Activated T-helper 1 cell treated with anti-CD3 and anti-CD28 coated beads, Interleukin-2, amount 50 U/mL, for 16 hours (primary cell): ENCODE measurements at places on chromosomes 1 and 21.

- no peak for DNase-seq
These were observed 18.0 kb upstream of the ST3GAL3 start for GRCh38 chr1:43689289-43689688.

GRCh38 chr21:14312871-14313270 lies 70.1 kb downstream of the HSPA13 start:
- no peak for DNase-seq

DNA sequence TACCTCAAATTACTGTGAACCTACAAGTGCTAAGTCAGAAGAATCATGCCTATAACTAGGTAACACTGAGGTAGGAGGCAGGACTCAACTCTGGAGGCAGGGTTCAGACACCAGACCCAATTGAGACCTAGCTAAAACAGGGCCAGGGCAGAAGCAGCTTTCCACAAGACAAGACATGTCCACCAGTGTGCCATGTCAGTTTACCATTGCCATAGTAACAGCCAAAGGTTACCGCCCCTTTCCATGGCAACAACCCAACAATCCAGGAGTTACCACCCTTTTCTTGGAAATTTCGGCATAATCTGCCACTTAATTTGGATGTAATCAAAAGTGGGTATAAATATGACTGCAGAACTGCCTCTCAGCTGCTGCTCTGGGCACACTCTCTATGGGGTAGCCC lies 432.3 kb downstream of the DPYD start:
- DNase-seq, result no peak

DNA sequence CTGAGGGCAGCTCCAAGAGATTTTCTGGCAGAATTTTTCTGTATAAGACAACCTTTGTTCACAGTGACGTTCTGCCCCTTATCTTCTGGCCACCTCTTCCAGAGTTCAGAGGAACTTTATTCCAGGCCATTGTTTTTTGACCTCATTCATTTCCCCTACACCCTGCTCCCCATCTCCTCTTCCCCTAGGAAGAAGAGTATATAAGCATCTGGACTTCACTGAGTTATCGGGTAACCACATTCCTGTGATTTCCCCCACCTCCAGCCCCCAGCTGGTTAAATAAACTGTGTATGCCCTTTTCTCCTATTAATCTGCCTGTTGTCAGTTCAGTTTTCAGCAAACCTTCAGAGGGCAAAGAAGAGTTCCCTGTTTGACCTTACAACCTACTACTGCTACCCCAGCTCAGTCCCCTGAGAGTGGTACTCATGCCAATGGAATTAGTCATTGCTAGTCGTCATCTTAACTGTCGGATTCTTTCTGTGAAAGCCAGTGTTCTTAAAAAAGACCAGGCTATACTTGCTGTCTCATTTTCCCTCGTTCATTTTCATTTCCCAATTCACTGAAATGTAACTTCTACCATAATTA lies 14.3 kb upstream of the ALG14 start:
- no peak for DNase-seq

DNA sequence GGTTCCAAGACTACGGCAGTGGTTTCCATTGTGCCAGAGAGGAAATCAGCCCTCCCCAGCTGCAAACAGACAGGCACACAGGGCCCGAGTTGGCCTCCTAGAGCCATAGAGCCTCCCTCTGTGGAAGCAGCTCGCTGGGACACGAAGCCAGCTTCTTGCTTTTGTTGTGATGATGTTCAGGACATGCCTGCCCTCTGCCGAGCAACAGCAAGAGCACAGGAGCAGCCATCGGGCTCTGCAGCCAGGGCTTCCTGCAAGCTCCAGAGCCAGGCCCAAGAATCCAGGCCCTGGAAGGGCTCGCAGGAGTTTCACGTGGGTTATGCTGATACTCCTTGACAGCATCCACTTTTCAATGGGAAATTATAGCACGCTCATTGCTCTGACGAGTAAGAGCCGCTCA lies 18.5 kb downstream of the NPHP4 start:
- no peak for DNase-seq

DNA sequence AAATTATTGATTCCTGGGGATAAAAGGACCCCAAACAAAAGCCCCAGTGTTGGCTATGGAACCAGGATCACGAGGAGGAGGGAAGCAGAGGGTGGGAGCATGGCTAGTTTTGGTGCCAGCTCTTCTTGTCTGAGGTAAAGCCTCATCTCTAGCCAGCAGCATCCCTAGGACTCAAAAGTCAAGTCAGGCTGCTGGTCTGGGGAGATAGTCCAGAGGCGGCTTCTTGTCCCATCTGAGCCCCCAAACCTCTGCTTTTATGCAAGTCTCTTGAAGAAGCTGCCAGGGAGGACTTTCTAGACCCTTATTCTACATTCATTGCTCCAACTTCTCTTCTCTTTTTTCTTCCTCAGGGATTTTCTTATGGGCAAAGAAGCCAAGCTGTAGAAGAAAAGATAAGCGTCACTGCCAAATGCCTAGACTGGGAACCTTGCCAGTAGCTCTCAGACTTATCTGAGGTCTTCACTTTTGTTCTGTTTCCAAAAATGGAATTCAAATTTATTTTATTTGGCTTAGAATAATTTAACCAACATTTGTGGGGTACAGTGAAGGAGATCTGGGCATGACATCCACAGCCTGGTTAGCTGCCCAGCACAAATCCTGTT lies 6.9 kb upstream of the ANKRD35 start:
- no peak for DNase-seq

GRCh38 chr1:231973830-231974229 lies 347.2 kb downstream of the DISC1 start:
- DNase-seq, result no peak

DNA sequence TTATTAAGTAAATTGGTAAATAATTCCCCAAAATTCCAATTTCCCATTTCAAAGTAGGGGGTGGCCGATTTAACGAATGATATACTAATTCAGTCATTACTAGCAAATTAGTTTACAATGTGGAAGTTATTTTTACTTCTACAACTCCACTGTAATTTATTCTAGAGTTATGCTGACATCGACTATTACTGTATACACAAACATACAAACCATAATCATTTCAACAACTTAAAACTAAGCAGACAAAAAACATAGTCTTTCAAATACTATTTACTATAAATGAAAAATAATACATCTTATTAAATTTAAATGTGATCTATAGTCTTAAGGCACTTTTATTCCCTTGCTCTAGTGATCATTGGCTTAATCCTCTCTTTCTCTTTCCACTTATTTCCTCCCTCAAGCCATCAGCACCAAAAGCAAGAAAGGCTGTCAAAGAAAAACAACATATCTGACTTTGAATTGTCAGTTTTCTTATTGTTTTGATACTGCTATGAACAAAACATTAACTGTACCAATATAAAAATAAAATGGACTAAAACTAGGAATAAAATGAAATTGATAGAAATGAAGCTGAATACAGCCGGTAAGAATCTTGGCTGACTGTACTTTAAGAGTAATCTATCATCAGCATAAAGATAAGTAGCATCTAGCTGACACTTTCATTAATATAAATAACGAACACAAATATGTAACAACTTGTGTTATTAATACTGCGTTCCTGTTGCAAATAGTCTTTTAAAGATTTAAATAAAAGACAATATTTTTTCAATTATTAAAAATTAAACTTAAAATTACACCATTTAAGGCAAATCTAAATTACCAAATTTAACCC lies 4.1 kb downstream of the CDC42BPA start:
- DNase-seq, result no peak

DNA sequence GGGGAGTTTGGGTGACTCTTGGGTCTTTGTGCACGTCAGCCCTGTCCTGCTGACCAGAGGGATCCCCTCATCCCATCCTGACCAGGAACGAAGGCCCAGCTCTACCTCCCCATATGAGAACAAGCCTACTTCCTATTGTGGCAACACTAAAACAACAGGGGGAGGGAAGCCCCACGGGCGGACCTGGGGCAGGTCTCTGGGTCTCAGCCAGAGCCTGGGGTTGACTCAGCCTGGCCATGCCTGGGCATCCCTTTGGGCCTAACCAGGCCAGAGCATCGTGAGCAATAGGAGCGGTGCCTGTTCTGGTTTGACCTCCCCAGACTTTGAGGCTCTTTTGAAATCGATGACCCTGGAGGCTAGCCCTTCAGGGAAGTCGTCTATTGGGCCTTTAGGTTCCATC lies 16.8 kb downstream of the RPS6KA1 start:
- no peak for DNase-seq
